AG04450 (cell line): ENCODE measurements at places on chromosomes 6 and 20. TPM values are rescaled to one million over a fixed set of nuclear protein-coding genes. Genes with fewer than 3 reads are reported as not detected.

Gene RALY
- 79.2 and 106 TPM in 2 replicates for polyA plus RNA-seq

GRCh38 chr6:133093956-133094355 lies 147.2 kb upstream of the EYA4 start:
- no peak for DNase-seq

GRCh38 chr6:28474441-28475219 lies 31.3 kb upstream of the ZSCAN23 start:
- DNase-seq = peak; percentile 67

DNA sequence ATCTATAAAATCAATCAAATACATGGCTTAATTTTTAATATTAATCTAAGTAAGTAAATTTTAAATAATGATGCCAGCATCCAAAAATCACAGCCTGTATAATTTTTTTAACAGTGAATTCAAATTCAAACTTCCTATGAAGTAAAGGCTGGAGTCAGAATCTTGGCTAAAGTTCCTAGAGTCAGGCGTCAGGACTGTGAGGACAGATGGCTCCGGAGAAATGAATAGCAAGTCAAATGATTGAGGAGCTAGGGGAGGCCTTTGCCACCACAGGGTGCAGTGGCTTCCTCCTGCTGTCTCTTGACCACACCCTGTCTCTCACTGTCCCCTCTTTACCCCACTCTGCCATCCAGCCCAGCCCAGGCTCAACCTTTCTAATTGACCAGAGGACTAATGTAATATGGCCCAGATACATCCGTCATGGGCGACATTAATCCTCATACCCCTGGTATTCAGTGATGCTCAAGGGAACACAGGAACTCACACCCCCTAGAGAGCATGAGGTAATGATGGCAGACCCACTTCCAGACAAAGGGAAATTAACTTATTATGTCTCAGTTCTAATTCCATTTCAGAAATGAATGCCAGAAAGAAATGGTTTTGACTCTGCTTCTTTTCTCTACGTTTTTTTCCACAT lies 53.4 kb downstream of the OPRM1 start:
- DNase-seq = no peak

DNA sequence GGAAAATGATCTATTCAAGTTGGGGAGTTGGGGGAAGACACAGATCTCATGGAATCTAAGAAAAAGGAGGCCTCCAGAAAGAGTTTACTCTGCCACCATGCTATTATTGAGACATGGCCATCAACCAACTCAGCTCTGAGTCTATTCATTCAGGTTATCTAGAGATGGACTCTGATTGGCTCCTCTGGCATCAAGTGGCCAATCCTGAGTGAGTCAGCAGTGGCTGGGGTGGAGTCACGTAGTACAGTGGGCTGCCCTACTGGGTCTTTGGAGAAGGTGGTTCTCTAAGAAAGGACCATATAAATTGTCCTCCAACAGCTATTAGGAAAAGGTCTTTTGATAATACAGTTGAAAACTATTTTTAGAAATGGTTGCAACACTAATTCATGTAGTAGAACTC lies 42.1 kb downstream of the LYRM2 start:
- no peak for DNase-seq

DNA sequence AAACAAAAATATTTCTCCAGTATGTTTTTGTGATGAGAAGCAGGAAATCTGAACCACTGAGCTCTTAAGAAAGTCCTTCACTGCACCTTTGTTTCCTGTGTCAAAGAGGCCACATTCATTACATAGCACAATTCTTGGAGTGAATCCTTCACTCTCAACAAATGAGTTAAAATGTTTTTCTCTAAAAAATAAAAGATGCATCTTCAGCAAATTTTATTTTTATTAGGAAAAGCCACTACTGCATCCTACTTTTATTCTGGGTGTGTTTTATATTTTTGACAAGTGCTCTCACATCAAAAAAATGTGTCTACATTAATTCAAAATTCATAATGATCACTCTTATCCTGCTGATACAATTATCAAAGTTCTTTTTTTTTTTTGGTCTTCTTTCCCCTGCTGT lies 76.3 kb downstream of the PLCB4 start:
- DNase-seq = no peak

Gene PDYN
- not detected in 2 replicates for polyA plus RNA-seq

- DNase-seq = no peak
These were observed 10.6 kb upstream of the RBBP8NL start for GRCh38 chr20:62437927-62438326.

DNA sequence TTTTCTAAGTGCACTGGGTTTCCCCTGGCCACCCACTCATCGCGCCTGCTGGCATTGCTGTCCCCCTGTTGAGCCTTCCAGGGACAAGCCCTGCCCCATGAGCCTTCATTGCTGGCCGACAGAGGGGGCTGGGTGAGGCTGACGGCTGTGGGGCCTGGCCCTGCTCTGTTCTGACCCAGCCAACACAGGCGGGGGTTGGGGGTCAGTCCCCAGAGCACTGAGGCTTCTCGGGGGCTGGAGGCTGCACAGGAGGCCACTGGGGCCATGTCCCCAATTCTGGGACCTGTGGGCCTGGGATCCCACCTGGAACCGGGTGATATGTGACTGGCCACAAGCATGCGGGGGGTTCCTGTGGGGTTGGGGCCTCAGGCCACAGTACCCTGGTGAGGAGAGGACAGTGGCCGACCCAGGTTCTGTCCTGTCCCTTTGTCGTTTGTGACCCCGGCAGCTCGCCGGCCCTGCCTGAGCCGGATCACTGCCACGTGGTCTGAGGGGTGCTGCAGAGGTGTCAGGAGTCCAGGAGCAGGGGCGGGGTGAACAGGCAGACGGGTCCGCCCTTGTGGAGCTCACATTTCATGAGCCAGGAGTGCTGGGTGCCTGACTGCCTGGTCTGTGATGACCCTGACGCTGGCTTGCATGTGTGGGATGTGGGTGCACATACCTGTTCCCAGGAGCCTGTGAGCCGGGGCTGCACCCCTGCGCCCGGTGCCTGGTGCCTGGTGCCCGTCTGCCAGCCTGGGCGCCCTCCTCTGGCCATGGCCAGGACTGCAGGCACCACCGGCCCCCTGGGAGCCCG lies 2.1 kb upstream of the COL20A1 start:
- DNase-seq = no peak

GRCh38 chr6:88141561-88142296 lies 24.4 kb downstream of the CNR1 start:
- no peak for DNase-seq

Gene GPX5
- not detected in 2 replicates for polyA plus RNA-seq

DNA sequence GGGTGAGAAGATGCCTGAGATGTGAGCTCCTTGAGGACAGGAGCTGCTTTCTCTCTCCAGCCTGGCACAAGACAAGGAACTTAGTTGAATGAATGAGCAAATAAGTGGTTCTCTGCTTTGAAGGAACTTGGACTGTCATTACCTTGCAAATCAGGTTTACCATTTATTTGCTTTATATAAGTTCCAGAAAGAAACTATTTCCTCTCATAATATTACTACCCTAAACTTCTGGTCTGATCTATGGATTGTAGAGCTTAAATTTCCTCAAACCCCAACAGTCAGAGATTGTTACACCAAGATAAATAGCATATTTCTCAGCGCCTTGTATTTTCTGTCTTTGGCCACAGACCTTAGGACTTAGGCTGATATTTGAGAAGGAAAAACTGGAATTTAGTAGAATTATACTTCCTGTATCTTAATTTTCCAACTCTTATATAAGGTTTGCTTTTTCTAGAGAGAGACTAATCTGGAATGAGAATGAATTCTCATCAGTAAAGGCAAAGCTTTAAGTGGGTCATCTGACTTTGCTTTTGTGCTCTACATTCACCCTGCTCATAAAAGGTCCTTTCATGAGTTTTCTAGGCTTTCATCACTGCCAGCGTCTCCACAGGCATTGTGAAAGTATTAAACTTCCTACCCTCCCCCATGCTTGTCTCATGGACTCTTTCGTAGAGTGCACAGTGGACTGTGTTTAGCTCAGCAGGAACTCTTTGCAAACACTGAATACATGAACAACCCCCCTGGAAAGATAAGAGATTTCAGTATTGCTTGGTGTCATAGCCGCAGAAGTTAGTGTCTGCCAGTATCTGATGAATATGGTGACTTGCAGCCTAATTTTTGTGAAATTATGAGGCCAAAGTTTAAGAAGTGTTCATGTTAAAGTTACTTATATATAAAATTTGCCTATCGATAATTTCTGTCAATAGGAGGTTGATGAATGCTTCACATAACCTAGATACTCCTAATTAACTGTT lies 74.0 kb downstream of the PTPRA start:
- peak; percentile 15 for DNase-seq

DNA sequence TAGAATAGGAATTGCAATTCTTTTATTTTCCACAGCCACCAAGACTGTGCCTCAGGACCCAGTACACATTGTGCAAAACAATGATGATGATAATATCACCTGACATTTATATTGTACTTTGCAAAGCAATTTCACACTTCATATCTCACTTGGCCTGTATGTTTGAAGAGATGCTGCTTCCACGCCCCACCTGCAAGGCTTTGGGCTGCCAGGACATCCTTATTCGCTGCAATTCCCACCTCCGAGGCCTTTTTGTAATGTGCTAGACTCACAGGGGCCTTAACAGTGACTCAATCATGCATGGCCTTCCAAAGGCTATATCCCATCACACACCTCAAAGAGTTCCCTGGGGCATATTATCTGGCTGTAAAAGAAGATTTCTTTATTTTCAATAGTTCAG lies 200.9 kb downstream of the MYLK4 start:
- no peak for DNase-seq

DNA sequence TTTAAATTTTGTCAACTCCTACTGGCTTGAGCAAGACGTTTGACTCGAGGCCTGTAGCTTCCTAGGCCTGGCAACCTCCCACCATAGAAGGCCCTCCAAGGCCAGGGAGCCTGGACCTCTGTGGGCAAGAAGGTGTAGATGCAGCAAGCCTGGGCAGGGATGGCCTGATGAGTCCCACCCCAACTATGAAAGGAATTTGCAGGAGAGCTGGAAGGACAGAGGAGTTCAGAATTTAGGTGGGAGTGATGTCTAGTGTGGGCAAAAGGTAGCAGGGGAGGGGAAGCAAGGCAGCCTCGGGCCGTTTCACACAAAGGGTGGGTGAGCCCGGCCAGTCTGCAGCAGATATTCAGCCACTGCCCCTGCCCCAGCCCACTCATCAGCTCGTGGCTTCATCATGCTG lies 245.2 kb downstream of the CDH26 start:
- no peak for DNase-seq
